ENCODE measurements at places on chromosomes 7 and 10.
A peak's percentile ranks its signal among the peaks of the same experiment; 100 is the strongest.

DNA sequence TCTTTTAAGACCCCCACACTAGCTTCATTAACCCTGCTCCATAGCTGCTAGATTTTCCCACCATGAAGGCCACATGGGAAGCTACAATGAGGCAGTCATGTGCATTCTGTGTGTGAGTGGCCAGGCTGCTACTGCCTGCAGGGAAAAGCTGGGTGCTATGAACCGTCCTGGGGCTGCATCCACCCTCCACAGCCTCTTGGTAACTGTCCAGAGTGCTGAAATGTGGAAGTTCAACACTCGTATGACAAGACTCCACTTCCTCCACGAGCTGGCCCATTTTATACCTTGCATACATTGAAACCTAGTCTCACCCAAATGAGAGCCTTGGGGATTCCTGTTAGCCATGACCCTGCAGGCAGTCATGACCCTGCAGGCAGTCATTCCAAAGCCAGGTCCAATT is 59.4 kb downstream of the CUZD1 start:
- DNase-seq: peak; percentile 12

- DNase-seq: no peak
Measured at GRCh38 chr7:5653661-5654060, 127.8 kb downstream of the RNF216 start.

GRCh38 chr10:22460101-22460500 is 114.8 kb downstream of the SPAG6 start:
- peak; percentile 53 for DNase-seq

GRCh38 chr10:63436225-63436624 is 29.6 kb downstream of the JMJD1C start:
- no peak for DNase-seq

DNA sequence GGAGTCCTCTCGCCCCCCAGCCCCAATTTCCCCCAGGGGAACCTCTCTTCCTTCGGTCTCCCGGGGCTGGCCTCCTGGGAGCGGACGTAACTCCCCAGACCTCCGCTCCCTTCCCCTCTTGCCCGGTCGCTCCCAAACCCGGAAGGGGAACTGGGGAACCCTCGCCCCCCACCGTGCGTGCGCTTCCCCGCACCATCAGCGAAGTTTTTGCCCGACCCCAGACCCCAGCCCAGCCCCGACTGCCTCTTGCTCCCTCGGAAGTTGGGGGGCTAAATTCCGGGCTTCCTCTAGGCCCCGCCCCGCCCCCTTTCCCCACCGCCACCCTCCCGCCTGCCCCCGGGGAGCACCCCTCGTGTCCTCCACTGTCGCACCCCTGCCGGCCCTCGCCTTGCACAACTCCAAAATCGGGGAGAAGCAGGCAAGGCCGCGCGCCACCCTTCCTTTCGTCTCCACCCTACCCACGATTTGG is 436 bp downstream of the GNB2 start:
- peak; percentile 36 for DNase-seq

GRCh38 chr10:11446864-11447263 is 164.6 kb downstream of the USP6NL start:
- DNase-seq: no peak

DNA sequence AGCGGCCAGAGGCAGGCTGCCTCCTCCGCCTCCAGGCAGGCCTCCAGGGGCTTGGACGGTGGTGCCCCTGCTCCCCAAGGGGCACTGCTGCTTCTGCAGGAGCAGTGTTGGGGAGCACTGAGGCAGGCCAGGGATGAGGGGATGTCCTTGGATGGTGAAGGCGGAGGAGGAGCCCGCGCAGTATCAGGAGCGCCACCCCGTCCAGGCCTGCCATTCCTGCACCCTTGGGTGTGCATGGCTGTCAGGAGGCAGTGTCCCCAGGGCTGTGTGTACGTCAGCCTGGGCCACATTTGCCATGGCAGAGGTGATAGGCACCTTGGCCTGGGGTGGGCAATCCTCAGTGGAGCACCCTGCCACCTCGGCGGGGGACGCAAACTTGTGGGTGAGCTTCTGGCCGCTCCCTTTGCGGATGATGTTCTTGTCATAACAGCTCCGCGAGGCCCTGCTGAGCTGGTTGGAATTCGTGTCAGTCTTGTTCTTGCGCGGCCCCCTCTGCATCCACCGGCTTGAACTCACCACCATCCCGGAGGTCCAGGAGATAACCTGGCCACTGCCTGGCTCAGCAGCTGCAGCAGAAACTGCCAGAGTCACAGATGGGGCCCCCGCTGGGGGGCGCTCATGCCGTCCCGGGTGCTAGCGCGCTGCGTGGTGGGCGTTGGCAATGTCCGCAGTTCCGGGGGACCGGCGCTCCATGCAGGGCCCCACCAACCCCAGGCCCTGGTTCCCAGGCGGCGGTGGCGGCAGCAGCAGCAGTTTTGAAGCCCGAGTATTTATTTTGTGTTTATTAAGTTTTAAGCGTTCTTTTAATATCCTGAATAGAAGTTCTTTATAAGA is 182.3 kb upstream of the ADCY1 start:
- no peak for DNase-seq

GRCh38 chr10:132551093-132551807 is 13.7 kb downstream of the INPP5A start:
- peak; percentile 29 for DNase-seq

- no peak for DNase-seq
Measured at GRCh38 chr10:62726142-62726541, 78.4 kb upstream of the ADO start.

- no peak for DNase-seq
Measured at GRCh38 chr7:52959878-52960660, 75.4 kb upstream of the POM121L12 start.

DNA sequence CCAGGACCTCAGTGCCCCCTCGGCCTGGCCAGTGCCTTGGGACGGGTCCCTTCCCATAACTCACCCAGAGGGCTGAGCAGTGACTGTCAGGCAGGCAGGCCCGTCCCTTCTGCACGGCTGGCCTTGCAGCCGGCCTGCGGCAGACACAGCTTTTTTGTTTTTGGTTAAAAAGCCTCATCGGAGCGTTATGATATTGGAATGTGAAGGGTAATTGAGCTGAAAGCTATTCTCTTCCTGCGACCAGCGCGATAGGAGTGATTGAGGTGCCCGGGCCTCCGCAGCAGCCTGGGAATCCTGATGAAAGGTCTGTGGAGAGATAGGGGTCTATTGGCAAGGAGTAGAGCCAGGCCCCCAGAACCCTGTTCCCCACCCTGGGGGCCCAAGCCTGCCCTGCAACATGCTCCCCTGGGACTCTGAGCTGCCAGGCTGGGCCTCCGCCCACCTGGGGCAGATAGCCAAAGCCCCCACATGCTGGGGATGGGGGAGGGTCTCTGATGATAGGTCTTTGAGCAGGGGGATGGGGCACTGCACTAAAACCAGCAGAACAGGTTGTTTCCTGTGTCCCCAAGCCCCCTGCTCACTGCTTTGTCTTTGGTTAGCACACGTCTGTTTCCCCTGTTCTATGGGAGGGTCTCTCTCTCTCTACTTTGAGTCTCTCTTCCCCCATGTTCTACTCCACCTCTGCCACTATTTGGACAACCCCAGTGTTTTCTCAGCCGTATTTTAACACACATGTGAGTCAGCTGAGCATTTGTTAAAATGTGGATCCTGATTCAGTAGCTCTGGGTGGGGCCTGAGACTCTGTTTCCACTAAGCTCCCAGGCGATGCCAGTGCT is 131.9 kb downstream of the CDH23 start:
- DNase-seq: no peak

- DNase-seq: no peak
Measured at GRCh38 chr10:59285073-59285472, 77.3 kb downstream of the FAM13C start.

- DNase-seq: peak; percentile 1
Measured at GRCh38 chr7:11604505-11604904, 227.5 kb downstream of the THSD7A start.

- no peak for DNase-seq
Measured at GRCh38 chr7:37481154-37481553, 32.5 kb upstream of the ELMO1 start.

GRCh38 chr7:130615583-130615982 is 53.0 kb downstream of the COPG2 start:
- DNase-seq: no peak

- no peak for DNase-seq
Measured at GRCh38 chr10:29908962-29909361, 150.4 kb downstream of the JCAD start.

DNA sequence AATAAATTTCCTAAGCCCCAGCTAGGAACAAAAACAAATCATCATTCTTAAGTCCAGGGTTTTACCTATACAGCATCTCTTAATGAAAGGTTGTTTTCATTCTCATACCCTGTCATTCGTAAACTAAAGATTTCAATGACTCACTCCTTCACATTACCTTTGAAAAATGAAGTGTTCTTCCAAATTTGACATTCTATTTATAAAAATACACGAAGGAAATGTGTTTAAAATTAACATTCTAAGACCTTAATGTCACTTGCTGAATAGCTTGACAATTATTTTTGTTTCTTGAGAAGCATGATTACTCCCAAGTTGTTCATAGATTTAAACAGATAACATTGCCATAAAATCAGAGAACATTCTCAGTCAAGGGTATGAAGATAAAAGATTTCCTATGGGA is 1188.3 kb upstream of the SORCS1 start:
- no peak for DNase-seq

DNA sequence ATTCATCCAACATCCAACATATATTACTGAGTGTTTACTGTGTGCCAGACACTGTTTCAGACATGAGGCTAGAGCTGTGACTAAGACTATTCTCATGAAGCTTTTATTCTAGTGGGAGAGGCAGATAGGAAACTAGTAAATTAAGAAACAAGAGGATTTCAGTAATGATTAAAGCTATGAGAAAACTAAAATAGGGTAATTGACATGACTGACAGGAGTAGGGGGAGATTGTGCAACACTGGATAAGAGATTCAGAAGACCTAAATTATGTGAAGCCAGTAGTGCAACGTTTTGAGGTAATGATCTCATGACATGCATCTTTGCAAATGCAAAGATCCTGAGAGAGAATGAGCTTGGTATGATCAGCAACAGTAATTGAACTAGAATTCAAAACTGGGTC is 48.6 kb upstream of the MKLN1 start:
- DNase-seq: no peak

DNA sequence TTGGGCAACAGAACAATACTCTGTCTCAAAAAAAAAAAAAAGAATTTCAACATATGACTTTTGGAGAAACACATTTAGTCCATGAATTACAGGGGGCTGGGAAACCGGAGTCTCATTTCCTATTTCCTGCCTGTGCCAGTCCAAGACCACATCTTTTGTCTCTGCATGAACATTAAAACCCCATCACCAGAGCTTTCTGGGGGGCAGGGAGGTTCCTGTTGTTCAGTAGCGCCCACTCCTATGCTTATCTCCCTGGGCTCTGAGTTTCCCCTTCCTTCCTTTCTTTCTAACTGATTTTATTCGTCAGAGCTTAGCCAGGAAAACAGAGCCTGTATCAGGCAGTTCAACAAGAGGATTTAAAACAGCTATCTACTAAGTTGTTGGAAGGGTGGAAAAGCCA is 119.3 kb downstream of the CALN1 start:
- no peak for DNase-seq

DNA sequence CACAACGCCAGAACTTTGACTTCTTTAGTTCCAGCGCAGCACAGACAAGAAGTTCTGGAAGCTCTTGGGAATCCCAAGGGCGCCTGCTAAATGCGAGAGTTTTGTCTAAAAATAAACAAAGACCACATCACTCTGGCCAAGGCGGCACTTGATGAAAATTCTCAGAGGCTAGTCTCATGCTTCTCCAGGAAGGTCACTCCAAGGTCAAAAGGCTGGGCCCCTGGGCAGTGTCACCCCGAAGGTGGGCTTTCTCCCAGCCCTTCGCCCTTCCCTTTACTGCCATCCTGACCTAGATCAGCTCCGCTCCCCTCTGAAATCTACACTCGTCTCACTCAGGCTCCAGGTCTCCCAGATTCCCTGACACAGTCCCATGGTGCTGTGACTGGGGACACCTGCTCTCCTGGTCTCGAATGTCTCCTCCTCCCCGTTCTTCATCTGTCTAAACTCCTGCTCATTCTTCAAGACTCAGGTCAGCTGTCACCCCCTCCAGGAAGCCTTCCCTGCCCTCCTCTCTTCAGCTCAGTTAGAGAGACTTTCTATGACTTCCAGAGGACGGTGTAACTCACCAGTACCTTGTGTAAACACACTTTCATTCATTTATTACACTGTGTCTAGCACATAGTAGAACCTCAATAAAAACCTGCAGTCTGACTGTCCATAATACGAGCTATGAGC is 10.5 kb downstream of the FAM53B start:
- no peak for DNase-seq

GRCh38 chr7:129950933-129951225 is 1.9 kb downstream of the UBE2H start:
- no peak for DNase-seq

DNA sequence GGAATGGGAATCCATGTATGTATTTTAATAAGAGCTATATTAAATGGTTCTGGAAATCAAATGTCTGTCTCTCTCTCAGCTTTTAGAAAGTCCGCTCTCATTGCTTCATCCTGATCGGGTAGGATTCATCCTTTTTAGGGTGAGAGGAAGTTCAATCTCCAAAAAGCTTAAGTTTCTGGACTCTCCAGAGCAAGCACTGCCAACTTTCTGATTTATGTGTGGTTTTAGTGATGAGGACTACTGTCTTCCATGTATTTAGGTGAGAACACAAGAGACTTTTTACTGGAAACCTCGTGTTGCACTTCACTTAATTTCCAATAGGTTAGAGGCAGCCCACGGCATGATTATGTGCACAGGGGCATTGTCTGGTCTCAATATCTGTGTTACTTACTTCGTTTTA is 267.9 kb downstream of the SUGCT start:
- DNase-seq: no peak

- no peak for DNase-seq
Measured at GRCh38 chr10:118915161-118915560, 114.4 kb upstream of the NANOS1 start.

DNA sequence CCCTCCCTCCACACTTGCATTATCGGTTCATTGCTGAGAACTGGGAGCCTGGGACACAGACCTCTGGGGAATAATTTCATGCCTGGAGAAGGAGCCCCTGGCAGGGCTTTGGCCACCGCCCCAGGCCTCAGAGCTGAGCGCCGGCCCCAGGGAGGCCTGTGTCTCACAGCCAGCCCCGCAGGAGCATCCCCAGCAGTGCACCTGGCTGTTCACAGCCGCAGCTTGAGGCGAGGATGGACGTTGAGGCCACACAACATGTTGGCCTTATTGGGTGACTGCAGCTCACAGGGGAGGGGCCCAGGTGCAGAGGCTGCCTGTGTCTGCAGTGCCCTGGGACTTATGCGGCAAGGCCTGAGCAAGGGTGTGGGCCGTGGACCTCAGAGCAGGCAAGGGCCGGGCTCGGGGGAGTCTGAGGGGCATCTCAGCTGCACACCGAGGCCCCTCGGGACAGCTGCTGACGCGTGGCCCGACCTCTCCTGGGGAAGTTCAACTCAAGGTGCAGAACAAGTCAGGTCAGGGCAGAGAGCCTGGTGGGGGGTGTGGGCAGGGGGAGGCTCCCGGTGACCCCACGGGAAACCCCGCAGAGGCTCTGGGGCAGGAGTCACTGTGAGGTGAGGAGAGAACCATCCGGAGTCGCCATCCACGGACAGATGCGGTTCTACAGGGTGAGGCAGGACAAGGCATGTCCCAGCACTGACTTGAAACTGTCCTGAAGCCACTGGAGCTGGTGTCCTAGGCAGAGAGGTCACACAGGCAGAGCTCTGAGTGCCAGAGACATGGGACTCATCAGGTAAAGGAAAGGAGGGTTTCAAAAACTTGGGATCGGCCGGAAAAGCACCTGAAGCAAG is 13.1 kb upstream of the UBE3C start:
- DNase-seq: no peak

- peak; percentile 56 for DNase-seq
Measured at GRCh38 chr7:116122972-116123595, 87.3 kb upstream of the TES start.

GRCh38 chr10:48640326-48640725 is 35.5 kb upstream of the ARHGAP22 start:
- DNase-seq: no peak
